Stimulated activated CD4-positive, alpha-beta T cell treated with anti-CD3 and anti-CD28 coated beads, Interleukin-1b, Interleukin-23, amount 100 ng/mL, for 24 hours (primary cell): ENCODE measurements at places on chromosomes 7 and 10.

GRCh38 chr7:107234436-107234835, 65.6 kb downstream of the HBP1 start:
- DNase-seq, result no peak

DNA sequence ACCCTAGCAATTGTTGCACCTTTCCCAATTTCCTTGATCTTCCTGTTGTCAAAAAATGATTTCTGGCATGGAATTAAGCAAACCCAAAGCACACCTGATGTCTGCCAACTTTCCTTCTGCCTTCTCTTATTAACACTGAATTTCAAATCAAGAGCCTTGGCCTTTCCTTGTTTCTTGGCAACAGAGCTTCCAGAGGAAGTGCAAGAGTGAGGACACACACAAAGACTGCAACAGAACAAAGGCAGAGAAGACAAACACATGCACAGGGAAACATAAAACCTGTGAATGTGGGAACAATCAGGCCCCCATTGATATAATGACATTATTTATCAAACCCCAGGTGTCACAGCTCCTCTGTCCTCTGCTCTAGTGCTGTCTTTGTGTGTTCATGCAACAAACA, 73.0 kb upstream of the IL6 start:
- DNase-seq, result no peak

DNA sequence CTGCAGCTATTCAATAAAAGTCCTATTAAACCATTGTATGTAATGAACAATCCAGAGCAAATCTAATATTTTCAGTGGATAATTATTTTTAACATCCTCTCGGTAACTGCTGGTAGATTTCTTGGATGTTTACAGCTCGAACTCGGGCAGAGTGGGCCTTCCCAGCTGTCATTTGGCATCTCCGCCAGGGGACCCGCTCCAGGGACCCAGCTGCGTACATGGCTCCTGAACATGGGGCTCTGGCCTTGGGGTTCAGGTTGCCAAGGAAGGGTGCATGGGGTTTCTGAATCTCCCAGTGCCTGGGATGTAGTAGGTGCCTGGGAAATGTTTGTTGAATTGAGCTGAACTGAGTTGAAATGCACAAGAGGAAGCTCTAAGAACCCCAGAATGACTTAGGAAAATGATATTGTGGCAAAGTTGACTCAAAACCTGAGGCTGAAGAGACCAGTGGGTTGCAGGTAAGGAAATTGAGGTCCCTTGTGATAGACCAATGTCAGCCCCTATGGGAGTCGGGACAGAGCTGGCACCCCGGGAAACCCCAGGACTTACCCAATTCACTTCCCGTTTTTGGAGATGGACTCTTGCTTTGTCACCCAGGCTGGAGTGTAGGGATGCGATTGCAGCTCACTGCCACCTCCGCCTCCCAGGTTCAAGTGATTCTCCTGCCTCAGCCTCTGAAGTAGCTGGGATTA, 228.4 kb downstream of the CUX1 start:
- no peak for DNase-seq

DNA sequence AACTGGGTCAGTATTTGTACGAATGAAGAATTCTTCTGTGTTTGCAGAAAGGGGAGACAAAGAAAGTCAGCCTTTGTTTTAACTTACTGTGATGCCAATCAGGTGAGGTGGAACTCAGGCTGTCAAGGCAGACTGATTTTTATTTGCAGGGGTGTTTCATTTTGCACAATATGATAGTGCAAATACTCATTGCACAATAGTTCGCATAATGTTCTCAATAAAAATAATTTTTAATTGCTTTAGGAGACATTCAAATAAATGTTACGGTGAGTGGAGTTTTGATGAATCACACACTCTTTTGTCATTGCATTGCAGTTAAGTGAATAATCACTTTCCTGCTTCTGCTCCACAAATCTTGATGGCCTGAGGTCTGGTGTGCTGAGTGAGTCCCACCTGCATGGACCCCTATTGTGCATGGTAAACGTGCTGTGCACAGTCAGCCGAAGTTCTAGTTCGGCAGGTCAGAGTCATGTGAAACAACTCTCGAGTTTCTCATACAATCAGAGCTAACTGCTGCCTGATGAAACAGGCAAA, 141.3 kb upstream of the FZD8 start:
- DNase-seq, result no peak

- DNase-seq, result no peak
Measured at GRCh38 chr7:129515381-129515780, 13.1 kb downstream of the SMKR1 start.

DNA sequence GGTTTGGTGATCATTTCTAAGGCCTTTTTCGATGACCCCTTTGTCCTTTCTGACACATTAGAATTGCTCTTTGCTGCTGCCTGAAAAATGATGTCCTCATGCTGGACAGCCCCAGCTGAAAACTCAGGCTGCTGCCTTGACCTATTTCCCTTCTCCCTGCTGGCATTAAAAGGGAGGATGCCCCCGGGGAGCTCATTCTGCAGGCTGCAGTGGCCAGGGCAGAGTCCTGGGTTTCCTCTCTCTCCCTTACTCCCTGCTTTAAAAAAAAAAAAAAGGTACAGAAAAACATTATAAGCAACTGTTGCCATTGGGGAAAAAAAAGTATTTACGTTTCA, 35.4 kb downstream of the LRRC4 start:
- no peak for DNase-seq

DNA sequence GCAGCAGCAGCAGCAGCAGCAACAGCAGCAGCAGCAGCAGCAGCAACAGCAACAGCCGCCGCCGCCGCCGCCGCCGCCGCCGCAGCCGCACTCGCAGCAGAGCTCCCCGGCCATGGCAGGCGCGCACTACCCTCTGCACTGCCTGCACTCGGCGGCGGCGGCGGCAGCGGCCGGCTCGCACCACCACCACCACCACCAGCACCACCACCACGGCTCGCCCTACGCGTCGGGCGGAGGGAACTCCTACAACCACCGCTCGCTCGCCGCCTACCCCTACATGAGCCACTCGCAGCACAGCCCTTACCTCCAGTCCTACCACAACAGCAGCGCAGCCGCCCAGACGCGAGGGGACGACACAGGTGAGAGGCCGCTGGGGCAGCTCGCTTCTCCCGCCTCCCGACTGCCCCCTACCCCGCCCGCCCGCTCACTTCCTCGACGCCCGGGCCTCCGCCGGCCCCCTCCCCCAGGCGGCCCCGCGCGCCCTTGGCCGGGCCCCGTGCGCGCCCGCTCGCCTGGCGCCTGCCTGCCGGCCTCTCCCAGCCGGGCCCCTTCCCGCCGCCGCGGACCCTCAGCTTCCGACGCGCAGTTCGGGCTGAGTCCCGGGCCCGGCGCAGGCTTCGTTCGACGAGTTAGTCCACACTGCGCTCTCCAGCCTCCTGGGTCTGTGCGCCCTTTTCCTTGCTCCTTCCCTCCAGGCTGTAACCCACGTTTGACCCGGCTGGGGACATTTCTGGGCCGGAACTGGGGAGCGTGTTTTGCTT, 882 bp downstream of the DLX6 start:
- no peak for DNase-seq
